ENCODE measurements at places on chromosomes 13 and 19. TPM values are rescaled to one million over a fixed set of nuclear protein-coding genes. Genes with fewer than 3 reads are reported as not detected.
A peak's percentile ranks its signal among the peaks of the same experiment; 100 is the strongest.

Gene C19orf67
- total RNA-seq = not detected

DNA sequence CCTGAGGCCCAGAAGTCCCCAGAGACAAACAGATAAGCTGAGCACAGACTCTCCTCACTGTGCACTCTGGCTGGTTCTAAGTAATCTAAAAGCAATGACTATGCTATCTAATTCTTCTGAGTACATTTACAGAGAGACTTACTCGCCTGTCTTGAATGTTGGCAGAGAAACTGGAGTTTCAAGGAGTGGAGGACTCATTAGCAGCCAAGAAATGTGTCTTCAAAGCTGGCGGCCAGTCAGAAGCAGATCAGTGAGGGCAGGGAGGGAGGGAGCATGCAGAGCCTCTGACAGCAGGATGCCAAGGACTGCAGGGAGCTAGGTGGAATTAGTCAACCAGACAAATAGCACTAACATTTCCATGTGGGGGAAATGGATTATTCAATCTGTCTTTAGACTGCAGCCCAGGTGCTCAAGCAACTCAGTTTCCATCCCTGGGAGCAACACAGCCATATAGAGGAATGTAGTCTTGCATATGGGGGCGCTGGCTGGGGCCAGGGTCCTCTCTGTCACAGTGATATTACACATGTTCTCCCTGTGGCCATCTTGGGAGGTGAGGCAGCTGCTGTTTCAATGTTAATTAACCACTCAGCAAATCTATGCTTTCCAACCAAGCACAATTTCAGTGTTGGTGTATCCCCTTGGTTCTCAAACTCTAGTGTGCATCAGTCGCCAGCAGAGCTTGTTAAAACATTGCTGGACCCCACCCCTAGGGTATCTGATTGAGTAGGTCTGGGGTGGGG lies 97.9 kb downstream of the CCNA1 start:
- DNase-seq = no peak

Gene NFIX
- total RNA-seq = 32.3 TPM

DNA sequence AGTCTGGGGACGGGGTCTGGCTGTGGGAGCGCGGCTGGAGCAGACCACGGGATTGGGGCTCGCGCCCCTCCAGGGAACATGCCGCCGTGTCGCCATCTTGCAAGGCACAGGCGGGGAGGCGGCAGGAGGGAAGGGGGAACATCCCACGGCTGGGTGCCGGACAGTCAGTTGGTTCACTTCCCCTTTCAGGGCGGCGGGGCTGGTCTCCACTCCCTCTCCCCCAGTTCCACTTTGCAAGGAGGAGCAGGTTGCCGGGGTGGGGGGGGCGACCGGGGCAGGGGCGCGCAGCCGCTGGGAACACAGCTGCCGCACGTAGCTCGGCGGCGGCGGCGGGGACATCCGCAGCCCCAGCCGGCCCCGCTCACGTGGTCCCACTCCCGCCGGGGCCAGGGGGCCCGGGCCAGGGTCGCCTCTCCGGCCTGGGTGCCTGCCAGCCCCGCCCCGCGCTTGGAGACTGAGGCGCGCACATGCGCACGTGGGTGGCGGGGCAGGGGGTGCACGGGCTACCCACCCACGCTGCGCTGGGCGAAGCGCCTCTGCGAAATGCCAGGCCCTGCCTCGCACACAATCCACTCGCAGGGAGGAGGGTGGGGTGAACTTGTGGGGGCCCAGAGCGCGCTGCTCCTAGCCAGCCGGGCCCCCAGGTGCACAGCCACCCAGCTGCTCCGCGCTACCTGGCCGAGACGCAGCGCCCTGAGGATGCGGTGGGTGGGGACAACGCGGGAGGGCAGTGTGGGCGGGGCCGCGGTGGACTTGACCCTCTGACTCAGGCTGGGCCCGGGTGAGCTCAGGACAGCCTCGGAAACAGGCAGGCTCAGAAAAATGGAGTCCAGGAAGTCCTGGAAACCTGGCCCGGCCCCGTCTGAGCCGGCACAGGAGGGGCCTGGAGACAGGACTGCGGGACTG lies 6.4 kb downstream of the KLF16 start:
- peak; percentile 85 for DNase-seq

Gene TJP3
- 127 TPM for total RNA-seq

DNA sequence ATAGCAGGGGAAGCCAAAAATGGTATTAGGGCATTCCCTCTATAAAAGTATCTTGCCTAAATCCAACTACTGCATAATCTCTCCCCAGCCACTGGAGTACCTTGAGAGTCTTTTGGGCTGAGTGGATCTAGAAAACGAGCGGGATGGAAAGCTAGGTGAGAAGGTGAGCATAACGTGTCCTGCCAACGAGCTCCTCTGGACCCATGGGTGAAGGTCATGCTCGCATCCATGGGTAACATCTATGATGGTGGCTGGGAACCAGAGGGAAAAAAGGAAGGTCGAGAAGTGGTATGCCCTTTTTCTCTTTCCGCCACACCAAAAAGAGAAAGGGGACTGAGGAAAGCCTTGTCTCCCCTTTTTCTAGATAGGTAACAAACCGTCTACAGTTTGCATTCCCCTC lies 63.0 kb downstream of the ZNF208 start:
- DNase-seq = no peak

Gene YJEFN3
- 1.9 TPM for total RNA-seq

DNA sequence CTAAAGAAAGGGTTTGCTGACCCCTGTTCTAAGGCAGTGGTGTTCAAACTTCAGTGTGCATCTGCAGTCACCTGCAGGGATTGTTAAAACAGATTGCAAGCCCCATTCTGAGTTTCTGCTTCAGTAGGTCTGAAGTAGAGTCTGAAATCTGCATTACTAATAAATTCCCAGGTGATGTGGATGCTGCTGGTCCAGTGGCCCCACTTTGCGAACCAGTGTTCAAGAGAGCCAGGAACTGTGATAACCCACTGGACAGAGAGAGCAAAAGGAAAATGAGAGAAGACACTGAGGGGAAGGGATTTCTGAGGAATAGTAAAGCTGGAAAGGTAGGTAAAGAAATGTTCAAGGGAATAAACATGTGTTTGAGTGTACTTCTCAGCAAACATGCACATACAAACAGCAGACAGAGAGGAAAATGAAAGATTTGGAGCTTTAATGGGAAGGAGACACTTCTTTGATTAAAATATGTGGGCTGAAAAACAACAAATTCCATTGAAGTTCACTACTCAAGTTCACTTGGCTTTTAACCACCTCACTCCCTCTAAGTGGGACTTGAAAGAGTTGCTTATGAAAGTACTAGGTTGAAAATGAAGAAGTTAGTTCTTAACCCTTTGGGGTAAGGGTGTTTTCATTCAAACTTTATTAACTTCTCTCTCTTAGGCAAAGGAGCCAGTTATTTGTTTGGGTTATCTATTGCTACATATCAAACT lies 26.4 kb upstream of the FAM216B start:
- no peak for DNase-seq

DNA sequence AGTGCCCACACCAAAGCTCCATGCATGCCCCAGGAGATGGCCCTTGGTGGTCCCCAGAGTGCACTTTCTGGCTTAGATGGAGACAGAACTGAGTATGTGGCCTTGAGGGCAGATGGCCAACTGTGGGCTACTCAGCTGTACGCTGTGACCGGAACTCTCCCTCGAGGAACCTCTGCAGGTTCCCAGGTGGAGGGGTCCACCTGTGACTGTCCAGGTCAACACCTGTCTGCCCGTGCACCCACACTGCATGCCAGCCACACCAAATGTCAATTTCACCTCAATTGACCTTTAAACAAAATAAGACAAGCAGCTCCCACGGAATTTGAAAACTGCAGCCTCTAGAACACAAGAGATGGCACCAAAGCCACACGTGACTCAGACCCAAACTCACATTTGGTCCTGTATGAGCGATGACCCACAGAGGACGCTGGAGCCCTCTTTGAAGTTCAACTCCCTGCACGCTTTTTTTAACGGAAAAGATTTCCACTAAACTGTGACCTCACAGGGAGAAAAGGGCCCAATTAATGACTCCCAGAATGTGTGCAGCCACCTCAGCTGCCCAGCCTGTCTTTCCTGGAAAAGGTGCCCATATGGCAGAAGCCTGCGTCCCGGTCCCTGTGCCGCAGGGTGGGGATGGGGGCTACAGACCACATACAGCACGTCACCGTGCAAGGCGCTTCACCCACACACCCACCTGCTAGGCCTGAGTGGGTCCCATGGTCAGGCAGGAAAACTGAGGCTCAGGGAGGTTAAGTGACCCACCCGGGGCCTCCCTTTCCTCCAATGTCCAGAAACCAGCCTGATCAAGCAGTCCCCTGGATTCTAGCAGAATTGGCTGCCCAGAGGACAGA lies 47.7 kb downstream of the KLF2 start:
- DNase-seq = no peak

GRCh38 chr19:49160450-49161189 lies 3.0 kb downstream of the TRPM4 start:
- no peak for DNase-seq

Gene RASL11A
- 30.0 TPM for total RNA-seq

DNA sequence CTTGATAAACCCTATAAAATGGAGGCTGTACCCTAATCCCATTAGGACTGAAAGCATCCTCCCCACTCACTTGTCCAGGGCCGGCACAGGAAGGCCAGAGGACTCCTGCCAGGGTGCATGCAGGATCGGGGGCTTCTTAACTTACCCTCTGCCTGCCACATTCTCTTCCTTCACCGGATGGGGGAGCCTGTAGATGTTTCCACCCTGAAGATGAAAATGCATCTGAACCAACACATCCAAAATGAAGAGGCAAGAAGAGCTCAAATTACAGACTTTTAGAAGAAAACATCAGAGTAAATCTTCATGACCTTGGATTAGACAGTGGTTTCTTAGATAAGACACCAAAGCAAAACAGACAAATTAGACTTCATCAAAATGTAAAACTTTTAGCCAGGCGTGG lies 25.9 kb upstream of the NAPA start:
- peak; percentile 45 for DNase-seq

DNA sequence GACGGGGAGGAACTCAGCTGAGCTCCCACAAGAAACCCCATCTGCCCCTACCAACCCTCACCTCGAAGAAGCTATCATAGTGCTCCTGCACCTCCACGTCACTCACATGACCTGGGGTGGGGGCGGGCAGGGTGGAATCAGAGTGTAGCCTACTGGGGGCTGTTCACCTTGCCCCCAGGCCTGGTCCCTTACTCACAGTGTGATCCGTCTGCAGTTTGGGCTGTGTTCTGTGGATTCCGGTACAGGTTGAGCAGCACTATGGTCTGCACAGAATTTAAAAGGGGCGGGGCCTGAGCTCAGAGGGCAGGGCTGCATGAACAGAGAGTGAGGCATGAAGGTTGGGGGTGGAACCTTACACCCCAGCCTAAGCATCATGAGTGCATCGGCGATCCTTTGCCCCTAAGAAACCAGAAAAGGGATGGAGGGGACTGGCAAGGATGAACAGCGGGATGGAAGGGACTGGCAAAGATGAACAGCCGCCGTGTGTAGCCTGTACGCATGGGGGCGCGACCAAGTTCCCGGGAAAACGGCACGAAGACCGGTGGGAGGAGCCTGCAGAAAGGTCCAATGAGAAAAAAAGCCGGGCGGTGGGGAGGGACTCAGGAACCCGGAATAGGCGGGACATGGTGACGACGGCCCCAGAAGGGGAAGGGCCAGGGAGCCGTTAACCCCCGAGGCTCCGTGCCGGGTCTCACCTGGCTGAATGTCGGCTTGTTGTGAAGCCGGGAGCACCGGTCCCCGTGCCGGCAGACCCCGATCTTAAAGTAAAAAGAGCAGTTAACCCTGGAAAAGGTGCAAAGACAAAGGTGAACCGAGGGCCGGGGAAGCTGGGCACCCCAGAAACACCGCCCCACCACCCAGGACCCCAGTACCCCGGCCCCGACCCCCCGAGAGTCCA lies 539 bp downstream of the U2AF1L4 start:
- DNase-seq = peak; percentile 100

- no peak for DNase-seq
Measured at GRCh38 chr13:96091164-96092117, 1.5 kb downstream of the HS6ST3 start.

DNA sequence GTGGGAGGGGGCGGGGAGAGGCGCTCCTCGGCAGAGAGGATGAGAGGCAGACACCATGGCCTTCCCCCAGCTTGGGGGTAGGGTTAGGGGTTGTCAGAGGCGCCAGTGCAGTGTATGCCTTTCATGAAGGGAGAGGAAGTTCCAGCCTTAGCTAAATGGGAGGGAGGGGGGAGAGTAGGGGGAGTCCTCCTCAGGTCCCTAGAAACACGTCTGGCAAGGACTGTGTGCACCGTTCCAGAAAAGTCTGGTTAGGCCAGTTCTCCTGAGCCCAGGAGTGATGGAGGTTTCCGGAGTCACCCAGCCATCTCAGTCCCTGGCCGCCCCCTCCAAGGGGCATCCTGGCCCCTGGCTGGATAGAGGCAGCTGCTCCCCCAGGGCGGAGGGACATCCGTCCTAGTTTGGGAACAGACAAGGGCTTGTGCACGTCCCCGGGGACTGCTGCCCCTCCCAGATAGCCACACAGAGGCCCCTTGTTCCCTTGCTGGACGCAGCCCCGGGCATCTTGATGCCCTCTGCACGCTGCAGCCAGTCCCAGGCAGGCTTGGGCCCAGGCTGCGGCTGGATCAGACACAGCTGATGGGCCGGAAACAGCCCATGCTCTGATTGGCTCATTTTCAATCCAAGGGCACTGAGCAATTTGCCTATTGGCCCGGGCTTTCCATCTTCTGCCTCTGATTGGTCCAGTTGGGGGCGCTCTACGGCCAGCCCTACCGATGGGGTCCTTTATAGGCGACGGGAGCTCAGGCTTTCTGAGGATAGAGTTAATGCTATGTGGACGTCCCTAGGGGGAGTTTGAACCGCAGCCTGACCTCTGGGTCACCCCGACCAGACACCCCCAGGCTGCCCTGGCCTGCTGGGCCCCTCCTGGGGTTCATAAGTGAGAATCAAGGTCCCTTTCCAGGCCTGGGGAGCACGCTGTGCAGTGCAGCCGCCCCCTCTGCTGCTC lies 3.8 kb downstream of the S1PR2 start:
- DNase-seq = no peak

Gene LGALS14
- total RNA-seq = not detected

Gene ERICH4
- not detected for total RNA-seq

Gene KCNJ14
- total RNA-seq = 2.7 TPM

GRCh38 chr19:55224038-55224665 lies 4.4 kb downstream of the TMEM86B start:
- no peak for DNase-seq

Gene FTL
- 6,365 TPM for total RNA-seq

- DNase-seq = peak; percentile 76
Measured at GRCh38 chr13:40540328-40541044, 126.0 kb downstream of the FOXO1 start.

DNA sequence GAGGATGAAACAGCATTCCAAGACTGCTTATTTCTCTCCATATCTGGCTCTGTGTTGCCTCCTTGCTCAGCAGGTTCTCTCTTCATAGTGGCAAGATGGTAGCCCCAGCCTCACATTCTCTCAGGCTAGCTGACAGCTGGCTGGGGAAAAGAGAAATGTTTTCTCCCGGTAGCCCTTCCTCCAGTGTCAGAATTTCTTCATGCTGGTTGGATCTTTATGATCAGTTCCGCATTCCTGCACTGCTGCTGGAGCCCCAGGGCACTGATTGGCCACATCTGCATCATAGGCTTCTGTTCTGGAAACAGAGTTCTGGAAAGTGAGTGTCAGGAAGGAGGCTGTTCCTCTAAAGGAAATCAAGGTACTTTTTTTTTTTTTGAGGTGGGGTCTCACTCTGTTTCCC lies 24.6 kb downstream of the POP4 start:
- DNase-seq = no peak

GRCh38 chr13:99750951-99751350 lies 220.6 kb downstream of the ZIC5 start:
- no peak for DNase-seq

Gene CDX2
- total RNA-seq = 4.1 TPM

All from HT-29 (cell line).